ENCODE measurements at places on chromosomes 11 and 22.

- no peak for DNase-seq
Measured at GRCh38 chr11:130519128-130519932, 70.9 kb downstream of the ADAMTS15 start.

GRCh38 chr11:119845305-119845704 lies 116.3 kb upstream of the NECTIN1 start:
- no peak for DNase-seq

DNA sequence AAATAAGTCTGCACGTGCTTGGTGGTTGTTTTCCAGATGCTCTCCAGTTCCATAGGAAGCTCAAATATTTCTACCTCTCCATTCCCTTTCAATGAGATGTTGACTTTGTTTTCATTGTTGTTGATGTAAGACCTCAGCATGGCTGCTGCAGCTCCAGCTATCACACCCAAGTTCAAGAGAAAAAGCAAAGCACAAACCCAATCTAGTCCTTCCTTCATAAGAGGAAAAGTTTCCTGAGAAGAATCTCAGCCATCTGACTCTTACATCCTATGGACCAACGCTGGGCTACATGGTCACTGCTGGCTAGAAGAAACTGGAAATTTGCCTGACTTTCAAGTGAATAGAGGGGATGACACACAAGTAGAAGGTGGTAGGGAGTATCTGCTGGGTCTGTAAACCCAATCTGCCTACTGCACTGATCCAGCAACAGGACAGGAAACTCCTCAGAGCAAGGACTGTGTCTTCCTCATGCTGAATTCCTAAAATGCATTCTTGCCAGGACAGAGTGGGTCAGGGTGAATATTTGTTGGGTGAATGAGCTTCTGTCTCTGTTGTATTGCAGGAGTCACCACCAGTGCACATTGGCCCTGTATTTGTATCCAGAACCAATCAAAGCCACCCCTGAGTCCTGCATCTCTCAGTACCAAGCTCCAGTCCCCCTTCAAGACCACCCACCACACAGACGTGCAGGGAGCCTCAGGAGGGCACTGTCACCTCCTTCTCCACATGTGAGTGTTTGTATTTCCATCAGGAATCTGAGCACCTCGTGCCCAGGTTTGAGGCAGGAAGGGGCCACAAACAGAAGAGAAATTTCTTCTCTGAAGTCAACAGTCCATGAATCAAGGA lies 118.0 kb upstream of the IGLL5 start:
- no peak for DNase-seq

DNA sequence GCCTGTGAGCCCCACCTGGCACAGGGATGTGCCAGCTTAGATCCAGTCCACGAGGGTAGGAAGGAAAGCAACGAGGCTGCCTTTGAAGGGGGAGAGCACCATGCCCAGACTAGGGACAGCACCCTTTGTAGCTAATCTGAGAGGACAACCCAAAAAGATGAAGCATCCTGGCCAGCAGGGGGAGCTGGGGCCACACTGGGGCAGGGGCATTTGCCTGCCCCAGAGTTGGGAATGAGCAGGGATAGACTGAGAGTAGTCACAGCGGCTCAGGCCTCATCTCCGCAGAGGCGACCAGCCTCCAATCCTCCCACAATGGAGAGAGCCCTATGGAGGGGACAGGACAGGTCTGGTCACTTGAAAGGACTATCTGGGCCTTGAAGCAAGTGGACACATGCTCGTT lies 16.4 kb downstream of the LMO1 start:
- peak; percentile 65 for DNase-seq

DNA sequence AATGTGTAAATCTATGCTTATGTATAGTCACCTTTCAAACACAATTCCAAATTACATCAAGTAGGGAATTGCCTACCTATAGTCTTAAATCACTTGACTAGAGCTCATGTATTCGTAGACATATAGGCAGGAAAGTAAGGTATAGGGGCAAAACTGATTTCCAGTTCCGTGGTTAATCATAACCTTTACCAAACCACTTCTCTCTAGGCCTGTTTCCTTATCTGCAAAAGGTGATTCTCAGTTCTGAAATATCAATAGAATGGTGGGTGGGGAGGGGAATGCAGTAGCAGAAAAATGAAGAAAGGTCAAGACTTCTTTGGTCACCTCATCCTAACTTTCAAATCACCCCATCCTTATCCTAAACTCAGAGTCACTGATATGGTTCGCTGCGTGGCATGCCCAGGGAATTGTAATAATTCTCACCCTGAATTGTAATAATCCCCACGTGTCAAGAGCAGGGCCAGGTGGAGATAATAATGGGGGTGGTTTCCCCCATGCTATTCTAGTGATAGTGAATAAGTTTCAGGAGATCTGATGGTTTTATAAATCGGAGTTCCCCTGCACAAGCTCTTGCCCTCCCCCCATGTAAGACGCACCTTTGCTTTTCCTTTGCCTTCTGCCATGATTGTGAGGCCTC lies 1.9 kb upstream of the ANO5 start:
- no peak for DNase-seq

DNA sequence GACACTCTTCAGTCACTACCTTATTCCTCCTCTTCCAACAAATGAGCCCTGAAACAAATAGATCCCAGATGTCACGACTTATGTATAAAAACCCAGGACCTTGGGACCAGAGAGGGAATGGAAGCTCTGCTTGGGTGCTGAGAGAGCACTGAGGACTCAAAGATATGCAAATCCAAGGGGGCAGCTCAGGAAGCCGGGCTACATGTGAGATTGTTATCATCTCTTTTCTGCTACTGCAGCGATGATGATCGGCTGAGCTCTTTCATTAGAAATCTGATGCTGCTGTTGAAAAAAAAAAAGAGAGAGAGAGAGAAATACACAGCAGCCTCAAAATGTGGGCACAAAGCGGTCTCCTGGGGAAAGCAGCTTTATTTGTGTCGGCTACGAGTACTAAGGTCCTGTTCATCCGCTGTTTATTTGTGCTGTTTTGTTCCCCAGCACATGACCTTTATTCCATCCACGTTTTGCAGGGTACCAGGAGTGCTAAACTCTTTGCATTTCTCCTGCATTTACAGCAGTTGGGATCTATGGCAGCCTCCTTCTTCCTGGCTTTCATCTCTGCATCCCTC lies 120.2 kb downstream of the TRIM29 start:
- DNase-seq, result peak; percentile 18

GRCh38 chr11:5336331-5336730 lies 7.0 kb downstream of the OR51B5 start:
- DNase-seq, result no peak

GRCh38 chr11:66868726-66869566 lies 12.1 kb downstream of the LRFN4 start:
- DNase-seq, result peak; percentile 66

GRCh38 chr11:33211580-33211979 lies 45.6 kb upstream of the HIPK3 start:
- no peak for DNase-seq

DNA sequence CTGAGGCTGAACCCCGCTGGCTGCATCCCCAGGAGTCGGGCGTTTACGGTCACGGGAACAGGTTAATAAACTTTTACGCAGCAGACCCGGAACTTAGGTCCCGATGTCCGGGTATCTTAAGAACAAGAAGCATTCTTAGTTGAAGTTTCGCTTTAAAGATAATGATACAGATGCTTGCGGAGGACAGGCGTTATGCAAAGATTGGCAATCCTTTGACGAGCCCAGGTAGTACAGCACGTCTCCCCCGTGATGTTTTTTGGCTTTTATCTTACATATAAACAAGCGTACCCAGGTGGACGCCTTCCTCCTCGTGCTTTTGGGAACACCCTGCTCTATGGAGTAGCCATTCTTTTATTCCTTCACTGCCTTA lies 871 bp upstream of the TOLLIP start:
- DNase-seq, result no peak

DNA sequence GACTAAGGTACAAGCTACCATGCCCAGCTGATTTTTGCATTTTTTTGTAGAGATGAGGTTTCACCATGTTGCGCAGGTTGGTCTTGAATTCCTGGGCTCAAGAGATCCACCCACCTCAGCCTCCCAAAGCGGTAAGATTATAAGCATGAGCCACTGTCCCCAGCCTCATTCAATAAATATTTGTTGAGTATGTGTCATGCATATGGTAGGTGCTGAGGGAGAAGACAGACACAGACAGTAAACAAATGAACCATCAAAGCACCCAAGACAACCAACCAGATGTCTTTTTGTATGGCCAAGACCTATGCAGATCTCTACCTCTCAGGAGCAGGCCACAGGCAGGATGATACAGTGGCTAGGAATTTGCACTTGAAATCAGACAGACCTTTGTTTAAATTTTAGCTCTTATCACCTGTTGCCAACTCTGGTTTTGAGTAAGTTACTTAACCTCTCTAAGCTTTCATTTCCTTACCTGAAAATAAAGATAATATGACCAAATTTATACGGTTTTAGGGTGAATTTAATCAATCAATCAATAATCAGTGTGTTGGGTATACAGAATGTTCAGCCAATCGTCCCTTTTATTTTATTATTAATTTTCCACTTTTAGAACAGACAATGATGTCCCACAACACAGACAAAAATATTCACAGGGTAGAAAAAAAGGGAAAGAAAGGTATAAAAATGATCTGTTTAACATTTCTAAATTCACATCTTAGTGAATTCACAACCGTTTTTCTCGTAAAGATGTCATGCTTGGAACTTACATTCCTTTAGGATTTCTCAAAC lies 128.2 kb downstream of the SGSM3 start:
- peak; percentile 77 for DNase-seq

DNA sequence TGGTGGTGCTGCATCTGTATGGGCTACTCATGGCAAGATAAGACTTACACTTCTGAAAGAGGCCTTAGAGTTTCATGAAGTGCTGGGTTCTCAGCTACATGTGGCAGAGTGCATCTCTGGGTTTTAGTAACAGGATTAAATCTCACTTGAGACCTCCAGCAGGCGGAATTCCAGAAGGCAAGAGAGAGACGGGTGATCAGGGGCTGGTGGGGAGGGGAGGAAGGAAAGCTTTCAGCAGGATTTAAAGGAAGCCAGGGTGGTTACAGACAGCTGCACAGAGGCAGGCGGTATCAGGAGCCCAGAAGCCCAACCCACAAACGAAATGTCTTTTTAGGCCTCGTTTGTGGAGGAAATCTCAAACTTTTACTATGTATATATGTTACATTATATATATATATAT lies 56.2 kb upstream of the CD82 start:
- DNase-seq, result no peak

GRCh38 chr11:46064221-46064620 lies 57.0 kb downstream of the PHF21A start:
- no peak for DNase-seq

DNA sequence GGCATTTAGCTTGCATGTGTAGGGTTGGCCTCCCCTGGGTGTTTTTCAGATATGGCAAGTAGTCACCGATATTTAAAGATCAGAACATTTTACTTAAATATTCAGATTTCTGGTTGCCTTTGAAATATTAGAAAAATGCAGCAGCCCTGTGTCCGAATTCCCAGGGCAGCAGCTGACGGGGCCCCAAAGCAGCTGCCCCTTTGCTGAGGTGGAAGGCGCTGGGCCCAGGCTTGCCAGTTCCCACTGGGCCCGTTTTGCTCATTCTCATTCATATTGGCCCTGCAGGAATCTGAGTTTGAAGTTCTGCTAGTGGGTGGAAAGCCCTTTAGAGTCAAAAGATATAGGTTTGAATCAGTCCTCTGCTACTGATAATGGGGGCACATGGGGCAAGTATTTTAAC lies 692.1 kb downstream of the OPCML start:
- no peak for DNase-seq

DNA sequence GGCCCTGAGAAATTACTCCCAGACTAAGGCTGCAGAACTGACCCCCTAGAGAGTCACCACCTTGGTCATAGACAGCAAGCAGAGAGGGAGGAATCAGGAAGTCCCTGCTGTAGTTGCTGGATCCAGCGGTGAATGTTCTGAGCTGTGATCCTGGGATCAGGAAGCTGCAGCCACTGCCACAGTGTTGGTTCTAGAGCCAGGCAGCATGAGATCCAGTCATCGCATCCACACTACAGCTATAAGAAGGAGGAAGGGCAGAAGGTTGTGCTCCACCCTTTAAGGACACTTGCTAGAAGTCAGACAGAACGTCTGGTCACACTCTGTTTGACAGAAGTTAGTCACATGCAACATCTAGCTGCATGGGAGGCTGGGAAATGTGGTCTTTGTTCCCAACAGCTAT lies 104.7 kb upstream of the OR4B1 start:
- DNase-seq, result no peak

DNA sequence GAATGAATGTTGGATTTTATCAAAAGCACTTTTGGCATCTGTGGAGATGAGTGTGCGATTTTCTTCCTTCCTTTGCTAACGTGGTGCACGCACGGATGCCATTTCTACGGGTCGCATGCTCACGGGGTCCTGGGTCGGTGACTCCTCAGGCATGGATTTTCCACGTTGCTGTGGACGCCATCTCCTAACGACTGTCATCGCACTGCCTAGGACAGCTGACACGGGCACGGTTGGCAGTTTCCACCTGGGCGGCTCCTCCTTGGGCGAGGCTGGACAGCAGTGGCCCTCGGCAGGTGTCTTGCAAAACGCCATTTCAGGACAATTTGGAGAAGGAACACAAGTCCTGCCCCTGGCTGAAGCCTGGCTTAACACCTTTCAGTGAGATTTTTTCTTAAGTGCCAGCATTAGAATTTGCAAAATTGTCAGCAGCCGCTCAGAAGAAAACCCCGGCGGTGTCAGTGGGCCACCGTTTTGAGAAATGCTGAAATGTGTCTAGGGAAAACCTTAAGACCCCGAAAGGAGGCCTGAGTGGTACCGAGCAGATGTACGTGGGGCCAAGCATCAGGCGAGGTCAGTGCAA lies 34.7 kb upstream of the TOLLIP start:
- DNase-seq, result no peak

GRCh38 chr11:66036334-66036710 lies 10.0 kb upstream of the CATSPER1 start:
- DNase-seq, result no peak

DNA sequence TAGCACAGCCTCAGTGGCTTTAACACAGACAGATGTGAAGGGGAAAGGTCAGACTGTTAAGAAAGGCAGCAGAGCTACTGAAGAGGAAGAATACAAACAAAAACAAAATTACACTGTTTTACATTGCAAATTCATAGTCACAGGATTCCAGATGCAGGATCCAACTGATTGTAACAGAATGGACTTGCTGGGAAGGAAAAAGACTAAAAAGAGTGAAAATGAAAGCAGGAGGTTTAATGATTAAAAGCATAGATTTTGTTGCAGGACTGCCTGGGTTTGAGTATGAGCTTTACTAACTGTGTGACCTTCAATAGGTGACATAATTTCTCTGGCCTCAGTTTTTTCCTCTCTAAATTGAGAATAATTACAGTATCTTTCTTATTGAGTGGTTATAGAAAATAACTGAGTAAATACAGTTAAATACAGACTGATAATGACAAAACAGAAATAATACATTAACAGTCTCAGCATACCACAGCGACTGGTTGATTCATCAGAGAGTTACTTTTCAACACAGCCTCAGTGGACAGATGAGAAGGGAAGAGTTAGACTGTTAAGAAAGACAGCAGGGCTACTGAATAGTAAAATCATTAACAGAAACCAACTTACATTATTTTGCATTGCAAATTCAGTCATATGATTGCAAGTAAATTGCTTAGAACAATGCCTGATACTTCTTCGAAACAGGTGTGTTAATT lies 704.2 kb upstream of the TENM4 start:
- peak; percentile 54 for DNase-seq

- no peak for DNase-seq
Measured at GRCh38 chr22:17772958-17773605, 1.2 kb downstream of the BID start.
